ENCODE measurements at places on chromosomes 6 and 20. TPM values are rescaled to one million over a fixed set of nuclear protein-coding genes. Genes with fewer than 3 reads are reported as not detected.

Gene NKAIN2
- total RNA-seq: not detected

Gene OR12D3
- not detected for total RNA-seq

Gene TRIM39
- 11.8 TPM for total RNA-seq

Gene CENPQ
- total RNA-seq: 8.2 TPM

Gene CAGE1
- 0.04 TPM for total RNA-seq

Gene HDGFL1
- not detected for total RNA-seq

Gene BTN3A1
- 9.2 TPM for total RNA-seq

Gene REM1
- total RNA-seq: 0.32 TPM

Gene DPPA5
- total RNA-seq: not detected

Gene OSER1
- total RNA-seq: 36.1 TPM

DNA sequence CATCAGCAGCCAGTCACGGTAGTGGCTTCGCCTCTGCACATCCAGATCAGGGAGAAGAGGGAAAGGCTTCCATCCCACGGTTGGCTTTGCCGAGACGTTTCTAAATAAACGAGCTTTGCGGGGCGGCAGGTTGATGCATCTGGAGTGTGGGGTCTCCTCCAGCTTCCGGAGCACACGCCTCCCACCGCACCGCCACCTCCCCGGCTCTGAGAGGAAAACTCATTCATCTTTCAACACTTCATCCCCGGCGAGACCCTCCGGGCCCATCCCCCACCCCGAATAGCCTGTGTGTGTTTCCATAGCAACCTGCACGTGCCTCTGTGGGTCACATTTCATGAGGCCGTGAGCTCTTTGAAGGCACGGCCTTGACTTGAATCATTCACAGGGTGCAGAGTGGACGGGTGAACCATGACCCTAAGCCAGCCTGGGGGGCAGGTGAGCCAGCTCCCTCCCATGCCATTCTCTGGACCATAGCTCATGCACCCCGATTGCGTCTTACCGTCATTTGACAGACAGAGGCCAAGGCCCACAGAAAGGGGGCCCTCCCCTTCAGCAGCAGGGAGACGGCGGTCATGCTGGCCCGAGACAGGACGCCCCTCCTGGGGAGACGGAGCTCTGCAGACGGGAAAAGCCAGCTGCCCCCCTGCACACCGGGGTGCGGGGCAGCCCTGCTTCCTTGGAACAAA, 16.2 kb upstream of the CHRNA4 start:
- DNase-seq: no peak

DNA sequence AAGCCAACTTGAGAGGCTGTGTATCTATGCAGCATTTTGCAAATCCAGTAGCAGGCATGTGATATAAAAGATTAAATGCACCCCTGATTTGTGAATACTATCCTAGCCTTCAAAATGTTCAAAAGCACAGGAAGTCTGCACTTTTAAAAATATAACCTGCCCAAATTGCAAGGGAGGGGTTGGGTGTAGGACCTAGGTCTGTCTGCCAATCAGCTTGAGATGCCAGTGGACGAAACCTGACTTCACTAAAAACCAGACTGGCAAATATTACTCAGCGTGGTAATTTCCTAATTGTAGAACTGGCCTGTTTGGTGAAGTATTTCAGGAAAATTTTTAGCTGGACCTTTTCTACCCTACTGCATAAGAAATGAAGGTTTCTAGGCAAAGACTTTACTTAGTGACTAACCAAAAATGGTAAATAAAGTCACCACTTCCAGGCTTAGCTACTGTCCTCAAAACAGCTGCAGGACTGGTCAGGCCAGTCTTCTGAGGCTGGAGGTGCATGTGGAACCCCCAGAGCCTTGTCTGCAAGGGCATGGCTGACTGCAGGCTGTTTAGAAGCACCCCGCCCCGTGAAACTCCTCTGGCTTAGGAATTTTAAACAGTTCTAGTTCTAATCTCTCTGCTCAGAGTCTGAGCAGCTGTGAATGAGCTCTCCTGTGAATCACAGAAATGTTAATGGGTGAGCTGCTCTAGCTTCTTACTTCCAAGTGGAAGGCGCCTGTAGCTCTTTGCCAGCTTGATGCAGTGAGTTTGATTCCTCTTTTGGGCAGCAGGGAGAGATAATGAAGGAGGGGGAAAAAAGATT, 104.4 kb upstream of the ESR1 start:
- no peak for DNase-seq

DNA sequence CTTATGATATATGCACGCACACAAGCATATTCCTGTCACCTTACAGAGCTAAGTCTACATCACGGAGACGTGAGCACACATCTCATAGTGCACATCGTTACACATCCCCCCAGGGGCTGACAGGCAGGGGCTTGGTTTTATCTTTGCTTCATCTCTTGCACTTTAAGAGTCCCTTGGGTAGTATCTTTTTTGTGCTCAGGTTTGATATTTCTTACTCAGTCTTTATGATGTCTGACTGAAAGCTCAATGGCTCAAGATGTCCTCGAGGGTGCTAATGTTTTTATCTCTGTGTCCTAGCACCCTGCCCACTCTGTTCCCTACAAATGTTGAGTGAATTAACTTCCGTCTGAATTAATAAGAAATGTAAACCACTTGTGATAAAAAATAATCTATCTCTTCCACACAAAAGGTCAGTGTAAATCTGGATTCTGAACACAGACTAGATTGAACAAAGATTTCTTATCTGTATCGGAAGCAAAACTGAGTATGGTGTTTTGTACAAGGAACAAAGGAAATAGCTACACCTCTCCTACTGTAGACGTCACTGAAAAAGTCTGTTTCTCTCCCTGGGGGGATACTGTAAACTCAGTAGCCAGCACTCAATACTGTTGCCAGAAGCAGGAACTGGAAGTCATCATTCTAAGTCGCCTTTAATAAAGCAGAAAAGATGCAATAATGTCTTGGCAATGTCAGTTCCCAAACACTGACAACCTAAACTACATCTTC, 195.1 kb downstream of the PRKN start:
- DNase-seq: no peak

GRCh38 chr6:157050537-157051265, 272.6 kb downstream of the TMEM242 start:
- DNase-seq: no peak

DNA sequence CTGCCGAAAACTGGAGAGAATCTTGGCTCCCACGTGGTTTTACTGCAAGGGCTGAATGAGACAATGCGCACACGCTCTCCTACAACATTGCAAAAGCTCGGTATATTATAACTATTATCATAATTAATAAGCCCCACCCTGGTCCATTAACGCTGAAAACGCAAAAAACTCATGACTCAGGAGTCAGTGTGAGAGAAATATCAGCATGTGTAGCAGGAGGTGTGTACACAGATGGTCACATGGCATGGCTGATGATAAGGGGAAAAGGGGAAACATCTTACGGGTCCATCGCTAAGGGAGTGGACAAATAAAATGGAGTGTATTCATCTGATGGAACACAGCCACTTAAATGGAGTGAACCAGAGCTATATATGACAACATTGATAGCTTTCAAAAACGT, 29.2 kb downstream of the CDH22 start:
- no peak for DNase-seq

GRCh38 chr6:129748212-129748900, 38.4 kb upstream of the ARHGAP18 start:
- no peak for DNase-seq

GRCh38 chr20:38880952-38881735, 45.1 kb upstream of the FAM83D start:
- DNase-seq: no peak

- no peak for DNase-seq
These were observed 69.5 kb downstream of the LRFN2 start for GRCh38 chr6:40517654-40518053.

GRCh38 chr6:46918806-46919205, 2.9 kb downstream of the ADGRF5 start:
- no peak for DNase-seq

DNA sequence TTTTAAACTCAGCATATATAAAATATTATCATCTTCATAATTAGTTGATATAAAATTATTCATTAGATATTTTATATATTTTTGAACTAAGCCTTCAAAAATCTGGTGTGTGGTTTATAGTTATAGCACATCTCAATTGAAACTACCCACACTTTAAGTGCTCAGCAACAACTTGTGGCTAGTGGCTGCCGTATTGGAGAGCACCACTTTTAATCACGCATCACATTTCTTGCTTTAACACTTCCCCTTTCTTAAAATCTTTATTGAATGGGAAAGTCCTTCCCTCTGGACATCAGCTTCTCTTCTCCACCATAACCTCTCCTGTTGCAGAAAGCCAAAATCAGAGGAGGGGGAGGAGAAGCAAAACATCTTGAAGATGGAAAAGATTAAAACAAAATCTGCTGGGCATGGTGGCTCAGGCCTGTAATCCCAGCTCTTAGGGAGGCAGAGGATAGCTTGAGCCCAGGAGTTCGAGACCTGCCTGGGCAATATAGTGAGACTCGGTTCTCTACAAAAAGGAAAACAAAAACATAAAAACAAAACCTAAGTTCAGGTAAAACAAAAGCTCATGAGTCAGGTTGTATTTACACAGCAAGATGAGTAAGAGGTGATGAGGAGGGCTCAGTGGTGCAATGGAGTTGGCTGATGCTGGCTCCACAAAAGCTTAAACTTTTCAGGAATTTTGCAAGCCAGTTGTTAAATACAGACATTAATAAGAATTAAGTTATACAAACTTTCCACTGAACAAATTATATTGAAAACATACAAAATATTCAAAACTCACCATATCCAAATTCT, 237.0 kb upstream of the SUPT3H start:
- DNase-seq: no peak

GRCh38 chr6:105364243-105364642, 38.6 kb downstream of the PREP start:
- no peak for DNase-seq

- DNase-seq: no peak
These were observed 92.1 kb upstream of the NEDD9 start for GRCh38 chr6:11324453-11325015.

- no peak for DNase-seq
These were observed 6.2 kb downstream of the NQO2 start for GRCh38 chr6:3005874-3006273.

DNA sequence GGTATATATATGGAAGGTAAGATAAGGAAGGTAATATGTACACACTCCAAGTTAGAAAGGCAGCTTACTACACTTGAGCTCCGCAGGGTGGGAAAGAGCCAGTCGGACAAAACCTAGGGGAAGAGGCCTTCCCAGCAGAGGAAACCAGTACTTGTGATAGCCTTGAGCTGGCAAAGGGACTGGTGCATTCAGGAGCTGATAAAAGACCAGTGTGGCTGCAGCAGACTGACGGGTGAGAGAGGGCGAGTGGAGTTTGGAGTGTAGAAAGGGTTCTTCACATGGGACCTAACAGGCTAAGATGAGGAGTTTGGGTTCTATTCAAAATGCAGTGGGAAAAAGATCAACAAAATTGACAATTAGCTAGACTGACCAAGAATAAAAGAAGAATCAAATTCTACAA, 49.3 kb upstream of the KIF13A start:
- DNase-seq: no peak

- no peak for DNase-seq
These were observed 1.1 kb upstream of the SLC22A7 start for GRCh38 chr6:43296780-43297497.

GRCh38 chr6:154682633-154683125, 50.5 kb upstream of the SCAF8 start:
- DNase-seq: no peak

- no peak for DNase-seq
These were observed 53.7 kb downstream of the KLHL31 start for GRCh38 chr6:53611889-53612288.

- no peak for DNase-seq
These were observed 80.2 kb downstream of the CDH4 start for GRCh38 chr20:61332016-61332975.

DNA sequence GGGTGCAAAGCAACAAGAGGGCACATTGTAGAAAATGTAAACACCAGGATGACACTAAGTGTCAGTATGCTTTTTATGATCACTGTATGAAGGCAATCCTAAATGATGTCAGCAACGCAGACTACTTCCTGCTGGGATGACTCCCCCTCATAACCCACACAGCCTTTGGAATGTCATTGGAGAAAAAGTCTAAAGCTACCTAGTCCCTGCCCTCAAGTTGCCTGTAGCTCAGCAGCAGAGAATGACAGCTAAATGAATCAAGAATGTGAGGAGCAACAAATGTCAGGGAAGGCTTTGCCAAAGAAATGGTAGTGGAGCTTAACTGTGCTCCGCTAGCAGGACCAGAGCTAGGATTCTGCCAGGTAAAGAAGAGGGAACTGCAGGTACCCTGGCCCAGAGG, 555.6 kb downstream of the CD83 start:
- DNase-seq: no peak

DNA sequence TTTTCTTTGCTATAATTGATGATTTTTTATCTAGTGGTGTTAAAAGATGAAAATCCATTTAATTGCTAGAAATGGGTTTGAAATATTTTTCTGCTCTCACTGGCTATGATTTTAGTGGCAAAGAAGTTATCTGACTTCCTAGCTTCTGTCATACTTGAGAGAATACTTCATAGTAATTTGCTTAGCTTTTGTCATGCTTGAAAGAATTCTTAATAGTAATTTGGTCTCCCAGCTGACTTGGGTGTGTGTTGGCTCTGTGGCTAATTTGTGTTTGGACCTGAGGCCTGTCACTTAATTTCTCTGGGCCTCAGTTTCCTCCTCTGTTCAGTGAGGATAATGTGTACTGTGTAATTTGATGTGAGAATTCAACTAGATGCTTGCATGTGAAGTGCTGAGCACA, 12.8 kb upstream of the RMND1 start:
- no peak for DNase-seq

DNA sequence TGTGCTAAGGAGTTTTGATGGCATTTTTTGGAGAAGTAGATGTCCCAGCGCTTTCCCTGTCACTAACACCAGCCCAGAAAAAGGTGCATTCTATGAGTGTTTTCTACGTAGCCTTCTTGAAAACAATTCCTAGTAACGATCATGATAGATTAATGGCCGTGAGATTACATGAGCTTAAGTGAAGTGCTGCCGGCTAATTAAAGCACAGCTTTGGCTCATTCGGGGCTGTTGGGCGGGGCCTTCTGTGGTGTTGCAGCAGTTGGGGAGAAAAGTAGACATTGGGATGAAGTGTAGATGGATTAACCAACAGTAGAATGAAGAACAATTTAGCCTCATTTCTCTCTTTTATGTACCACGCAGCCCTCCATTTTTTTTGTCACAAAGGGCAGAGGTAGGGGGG, 20.8 kb upstream of the TRAF3IP2 start:
- no peak for DNase-seq

GRCh38 chr6:97656706-97657350, 373.8 kb upstream of the MMS22L start:
- no peak for DNase-seq

- DNase-seq: no peak
These were observed 43.6 kb downstream of the AFDN start for GRCh38 chr6:167870321-167870720.

DNA sequence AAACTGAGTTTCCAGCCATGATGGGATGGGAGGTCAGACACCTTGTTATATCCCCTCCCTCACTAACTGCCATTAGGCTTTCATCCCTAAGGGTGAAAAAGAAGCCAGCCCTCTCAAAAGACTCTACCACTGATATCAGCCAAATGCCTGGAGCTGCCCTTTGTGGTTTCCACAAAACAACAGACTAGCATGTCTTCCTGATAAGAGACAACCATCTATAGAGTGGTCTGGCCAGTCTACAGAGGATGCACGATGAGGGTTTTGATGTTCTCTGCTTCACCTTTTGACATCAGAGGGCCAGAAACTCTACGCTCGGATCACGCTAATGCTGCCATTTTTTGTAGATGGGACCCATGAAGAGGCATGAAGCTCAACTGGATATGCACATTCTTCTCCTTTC, 61.7 kb upstream of the ARHGAP18 start:
- DNase-seq: no peak

Measured in pulmonary artery endothelial cell (primary cell).